GM23338 (cell line): ENCODE measurements at places on chromosomes 16 and 17. TPM values are rescaled to one million over a fixed set of nuclear protein-coding genes. Genes with fewer than 3 reads are reported as not detected.

Gene PIPOX
- 34.6 and 42.8 TPM in 2 replicates for total RNA-seq

- H3K36me3 ChIP-seq, result no peaks in the 10 kb centered on the region
- DNase-seq, result no peak
- no peaks in the 10 kb centered on the region for H3K27me3 ChIP-seq
- no peak overlapping the region for H3K27ac ChIP-seq
- H3K4me1 ChIP-seq, result no peaks in the 10 kb centered on the region
- H3K4me3 ChIP-seq, result no peak overlapping the region
These were observed 94.8 kb upstream of the DNAH17 start for GRCh38 chr17:78672005-78672404.

DNA sequence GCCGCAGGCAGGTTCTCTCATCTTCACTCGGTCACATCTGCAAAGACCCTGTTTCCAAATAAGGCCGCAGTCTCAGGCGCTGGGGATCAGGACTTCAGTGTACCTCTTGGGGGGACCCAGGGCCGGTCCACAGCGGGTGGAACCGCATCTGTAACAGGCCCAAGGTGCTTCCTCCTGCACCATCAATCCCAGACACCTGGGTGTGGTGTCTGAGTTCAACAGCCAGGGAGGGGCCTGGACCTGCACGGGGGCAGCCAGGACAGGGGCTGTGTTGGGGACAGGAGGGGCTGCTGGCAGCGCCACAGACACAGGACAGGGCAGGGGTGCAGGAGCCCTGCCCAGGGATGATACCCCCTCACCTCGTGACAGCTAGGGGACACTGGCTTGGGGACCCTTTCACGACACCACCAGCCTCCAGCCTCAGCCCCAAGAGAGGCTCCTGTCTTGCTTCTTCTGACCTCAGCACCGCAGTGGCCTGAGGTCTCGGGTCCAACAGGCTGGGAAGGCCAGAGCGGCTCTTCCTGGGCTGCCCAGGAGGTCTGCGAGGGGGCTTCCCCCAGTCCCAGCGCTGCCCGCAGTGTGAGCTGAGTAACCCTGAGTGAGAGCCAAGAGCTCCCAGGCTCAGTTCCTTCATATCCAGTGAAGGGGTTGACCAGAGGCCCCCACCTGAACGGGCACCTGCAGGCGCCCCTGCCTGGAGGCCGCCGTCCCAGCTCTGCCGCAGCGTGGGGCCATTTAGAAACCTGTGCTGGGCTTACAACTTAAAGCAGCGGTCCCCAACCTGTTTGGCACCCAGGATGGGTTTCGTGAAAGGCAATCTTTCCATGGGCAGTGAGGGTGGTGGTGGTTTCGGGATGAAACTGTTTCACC lies 30.7 kb upstream of the BAHCC1 start:
- no peak overlapping the region for H3K27ac ChIP-seq
- no peaks in the 10 kb centered on the region for H3K27me3 ChIP-seq
- H3K36me3 ChIP-seq, result no peaks in the 10 kb centered on the region
- DNase-seq, result peak; percentile 34

Gene HIGD1B
- not detected in 2 replicates for total RNA-seq

GRCh38 chr16:1174477-1175357 lies 21.8 kb downstream of the CACNA1H start:
- DNase-seq, result no peak
- no peak overlapping the region for H3K4me3 ChIP-seq
- no peaks in the 10 kb centered on the region for H3K36me3 ChIP-seq
- no peak overlapping the region for H3K27ac ChIP-seq
- H3K27me3 ChIP-seq, result no peaks in the 10 kb centered on the region

GRCh38 chr17:80166446-80166845 lies 3.4 kb upstream of the CARD14 start:
- no peak for DNase-seq
- no peaks in the 10 kb centered on the region for H3K36me3 ChIP-seq
- no peak overlapping the region for H3K4me3 ChIP-seq
- H3K27ac ChIP-seq, result no peak overlapping the region
- H3K27me3 ChIP-seq, result no peaks in the 10 kb centered on the region
